Suprapubic skin (tissue), 4 donors: ENCODE measurements at places on chromosomes 1 and 21.
A peak's percentile ranks its signal among the peaks of the same experiment; 100 is the strongest.

GRCh38 chr1:27447399-27447798 lies 42.6 kb downstream of the WASF2 start:
- no peak overlapping the region for H3K27ac ChIP-seq
- H3K36me3 ChIP-seq, result peaks cover 20% of the 10 kb centered on the region
- no peak overlapping the region for H3K4me3 ChIP-seq
- peaks cover 48% of the 10 kb centered on the region for H3K4me1 ChIP-seq
- no peak for DNase-seq

DNA sequence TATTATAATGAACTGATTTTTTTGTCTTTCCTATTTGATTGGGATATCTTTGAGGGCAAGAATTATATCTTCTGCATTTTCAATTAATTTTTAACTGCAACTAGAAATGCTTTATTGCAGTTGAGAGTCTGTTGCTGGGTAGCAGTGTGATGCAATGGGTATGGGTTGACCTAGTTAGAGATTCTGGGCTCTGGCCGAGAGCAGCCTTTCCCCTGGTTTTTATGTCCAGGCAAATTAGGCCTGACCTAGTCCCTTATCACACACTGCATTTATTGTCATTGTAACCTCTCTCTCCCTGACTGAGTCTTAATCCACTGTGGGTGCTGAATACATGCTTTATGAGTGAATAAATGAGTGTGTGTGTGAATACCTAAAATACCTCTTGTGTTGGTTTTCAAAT lies 206.4 kb upstream of the PTGFR start:
- no peaks in the 10 kb centered on the region for H3K27me3 ChIP-seq
- H3K27ac ChIP-seq, result no peak overlapping the region
- no peak for DNase-seq
- no peak overlapping the region for H3K4me3 ChIP-seq
- no peaks in the 10 kb centered on the region for H3K36me3 ChIP-seq

DNA sequence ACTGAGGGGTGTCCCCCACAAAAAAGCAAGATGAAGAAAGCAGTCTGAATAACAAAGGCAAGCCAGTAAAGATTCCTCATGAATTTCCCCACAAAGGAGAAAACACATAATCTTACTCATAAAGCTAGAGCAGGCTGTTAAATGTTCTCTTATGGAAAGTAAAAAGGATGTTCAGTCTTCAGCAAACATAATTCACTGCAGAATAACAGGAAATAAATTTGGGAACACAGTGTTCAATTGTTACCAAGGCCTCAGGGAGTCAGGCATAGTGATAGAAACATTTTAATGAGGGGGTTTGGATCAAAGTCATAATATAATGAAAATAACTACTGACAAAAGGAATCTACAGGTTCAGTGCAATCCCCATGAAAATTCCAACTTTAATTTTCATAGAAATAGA lies 297.6 kb downstream of the DPYD start:
- H3K36me3 ChIP-seq, result no peaks in the 10 kb centered on the region
- peak overlapping the region; percentile 19 for H3K27ac ChIP-seq
- no peak overlapping the region for H3K4me3 ChIP-seq
- no peaks in the 10 kb centered on the region for H3K27me3 ChIP-seq

DNA sequence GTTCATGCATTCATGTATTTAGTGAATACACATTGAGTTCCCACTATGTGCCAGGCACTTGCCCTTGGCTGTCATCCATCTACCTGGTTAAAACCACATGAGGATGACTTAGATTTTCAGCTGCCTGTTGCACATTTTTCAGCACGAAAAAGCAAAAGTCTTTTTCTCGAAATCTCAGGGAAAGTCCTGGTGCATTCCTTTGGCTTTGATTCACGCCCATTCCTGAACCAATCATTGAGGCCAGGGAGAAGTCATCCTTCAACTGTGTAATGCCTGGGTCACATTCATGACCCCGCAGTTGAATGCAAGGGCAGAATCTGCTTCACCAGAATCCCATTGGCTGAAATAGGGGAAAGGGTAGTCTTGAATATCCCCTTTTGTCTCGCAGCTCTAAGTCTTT lies 84.4 kb downstream of the RNF220 start:
- peaks cover 7% of the 10 kb centered on the region for H3K4me1 ChIP-seq
- H3K27me3 ChIP-seq, result peaks cover 12% of the 10 kb centered on the region
- H3K27ac ChIP-seq, result no peak overlapping the region
- DNase-seq, result no peak

DNA sequence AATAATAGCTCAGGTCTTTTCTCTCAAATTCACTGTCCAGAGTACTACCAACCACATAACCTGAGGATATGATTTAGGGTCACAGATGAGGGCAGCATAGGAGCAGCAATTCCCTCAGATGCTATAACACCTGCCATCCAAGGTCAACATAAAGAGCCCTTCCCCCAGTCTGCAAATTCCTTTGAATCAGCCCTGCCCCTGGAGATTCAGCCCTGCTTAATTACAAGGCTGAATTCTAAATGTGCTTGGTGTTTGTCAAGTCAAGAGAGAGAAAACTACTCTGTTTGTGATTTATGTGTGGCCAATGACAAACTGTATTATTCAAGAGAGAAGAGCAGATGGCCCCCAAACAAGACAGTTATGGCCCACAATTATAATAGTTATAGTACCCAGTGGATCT lies 195.7 kb upstream of the ADGRL2 start:
- no peaks in the 10 kb centered on the region for H3K36me3 ChIP-seq
- no peak for DNase-seq
- no peaks in the 10 kb centered on the region for H3K4me1 ChIP-seq
- H3K4me3 ChIP-seq, result no peak overlapping the region
- no peak overlapping the region for H3K27ac ChIP-seq
- H3K27me3 ChIP-seq, result no peaks in the 10 kb centered on the region

GRCh38 chr1:193421487-193421886 lies 235.1 kb upstream of the B3GALT2 start:
- H3K4me1 ChIP-seq, result peaks cover 12% of the 10 kb centered on the region
- no peak overlapping the region for H3K27ac ChIP-seq
- H3K4me3 ChIP-seq, result no peak overlapping the region
- H3K27me3 ChIP-seq, result no peaks in the 10 kb centered on the region
- no peak for DNase-seq

- no peak for DNase-seq
- no peaks in the 10 kb centered on the region for H3K27me3 ChIP-seq
- peaks cover 14% of the 10 kb centered on the region for H3K4me1 ChIP-seq
- H3K27ac ChIP-seq, result no peak overlapping the region
Measured at GRCh38 chr1:30887485-30888315, 20.9 kb downstream of the SDC3 start.

- H3K27me3 ChIP-seq, result no peaks in the 10 kb centered on the region
- peak overlapping the region; percentile 80 for H3K4me3 ChIP-seq
- no peaks in the 10 kb centered on the region for H3K36me3 ChIP-seq
- H3K27ac ChIP-seq, result peak overlapping the region; percentile 95
- no peak for DNase-seq
- peaks cover 75% of the 10 kb centered on the region for H3K4me1 ChIP-seq
Measured at GRCh38 chr1:18955131-18955440, 1.4 kb downstream of the IFFO2 start.

GRCh38 chr1:100277866-100278265 lies 11.8 kb downstream of the RTCA start:
- H3K4me1 ChIP-seq, result no peaks in the 10 kb centered on the region
- H3K27me3 ChIP-seq, result no peaks in the 10 kb centered on the region
- no peak overlapping the region for H3K4me3 ChIP-seq
- H3K27ac ChIP-seq, result no peak overlapping the region

DNA sequence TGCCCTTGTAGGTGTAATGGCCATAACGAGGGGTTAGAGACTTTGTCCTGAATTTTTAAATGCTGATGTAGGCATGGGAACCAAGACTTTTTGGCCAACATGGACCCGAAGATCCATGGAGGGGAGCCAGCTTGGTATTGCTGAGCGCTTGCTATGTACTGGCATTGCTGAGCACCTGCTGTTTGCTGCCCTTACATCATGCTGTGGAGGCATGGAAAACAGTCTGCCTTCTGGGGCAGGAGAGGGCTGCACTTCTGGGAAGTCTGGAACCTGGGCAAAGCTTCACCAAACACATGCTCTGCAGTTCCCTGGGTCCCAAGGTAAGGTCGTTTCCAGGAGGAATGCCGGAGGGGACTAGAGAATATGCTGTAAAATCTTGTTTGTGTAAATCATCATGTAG lies 86.3 kb upstream of the CNIH3 start:
- H3K27me3 ChIP-seq, result no peaks in the 10 kb centered on the region
- no peak overlapping the region for H3K27ac ChIP-seq
- H3K4me3 ChIP-seq, result no peak overlapping the region

- H3K4me3 ChIP-seq, result no peak overlapping the region
- peaks cover 18% of the 10 kb centered on the region for H3K27me3 ChIP-seq
- DNase-seq, result peak; percentile 56
- H3K36me3 ChIP-seq, result no peaks in the 10 kb centered on the region
- no peaks in the 10 kb centered on the region for H3K4me1 ChIP-seq
Measured at GRCh38 chr1:4124631-4125145, 224.6 kb upstream of the C1orf174 start.

DNA sequence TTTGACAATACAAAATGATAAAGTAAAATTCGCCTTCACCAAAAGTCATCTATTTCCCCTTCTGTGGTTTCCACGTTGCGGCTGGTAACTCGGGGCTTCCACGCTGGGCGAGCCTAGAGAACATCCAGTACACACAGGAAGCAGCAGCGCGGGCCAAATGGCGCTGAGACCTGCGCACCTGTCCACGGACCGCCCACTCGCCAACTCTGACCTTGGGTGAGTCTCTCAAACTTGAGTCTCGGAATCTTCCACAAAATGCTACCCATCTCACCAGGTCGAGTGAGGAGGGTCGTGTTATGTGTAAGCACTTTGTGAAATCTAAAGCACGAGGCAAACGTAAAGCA lies 820 bp upstream of the TTF2 start:
- no peaks in the 10 kb centered on the region for H3K27me3 ChIP-seq
- H3K27ac ChIP-seq, result peak overlapping the region; percentile 85
- peak overlapping the region; percentile 89 for H3K4me3 ChIP-seq
- peak; percentile 88 for DNase-seq

DNA sequence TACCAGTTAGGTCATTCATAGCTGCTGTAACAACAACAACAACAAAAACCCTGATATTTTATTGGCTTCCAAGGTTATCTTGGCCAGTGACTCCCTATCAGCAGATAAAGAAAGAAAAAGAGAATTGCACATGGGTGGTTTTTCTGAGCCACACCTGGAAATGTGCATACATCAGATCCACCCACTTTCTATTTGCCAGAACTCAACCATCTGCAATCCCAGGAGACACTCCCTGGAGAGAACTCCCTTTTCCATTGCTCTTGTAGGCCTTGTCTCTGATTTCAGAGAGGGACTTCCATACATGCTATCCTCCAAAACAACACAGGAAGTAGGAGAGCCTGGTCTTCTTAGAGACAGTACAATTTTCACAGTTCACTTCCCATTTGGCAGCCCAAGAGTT lies 74.9 kb upstream of the ZC3H11B start:
- H3K4me3 ChIP-seq, result no peak overlapping the region
- H3K4me1 ChIP-seq, result no peaks in the 10 kb centered on the region
- H3K27ac ChIP-seq, result no peak overlapping the region
- no peak for DNase-seq
- no peaks in the 10 kb centered on the region for H3K36me3 ChIP-seq
- no peaks in the 10 kb centered on the region for H3K27me3 ChIP-seq

GRCh38 chr1:38009841-38010180 lies 2.7 kb upstream of the UTP11 start:
- no peaks in the 10 kb centered on the region for H3K36me3 ChIP-seq
- no peak overlapping the region for H3K27ac ChIP-seq
- peaks cover 37% of the 10 kb centered on the region for H3K4me1 ChIP-seq
- H3K4me3 ChIP-seq, result no peak overlapping the region

DNA sequence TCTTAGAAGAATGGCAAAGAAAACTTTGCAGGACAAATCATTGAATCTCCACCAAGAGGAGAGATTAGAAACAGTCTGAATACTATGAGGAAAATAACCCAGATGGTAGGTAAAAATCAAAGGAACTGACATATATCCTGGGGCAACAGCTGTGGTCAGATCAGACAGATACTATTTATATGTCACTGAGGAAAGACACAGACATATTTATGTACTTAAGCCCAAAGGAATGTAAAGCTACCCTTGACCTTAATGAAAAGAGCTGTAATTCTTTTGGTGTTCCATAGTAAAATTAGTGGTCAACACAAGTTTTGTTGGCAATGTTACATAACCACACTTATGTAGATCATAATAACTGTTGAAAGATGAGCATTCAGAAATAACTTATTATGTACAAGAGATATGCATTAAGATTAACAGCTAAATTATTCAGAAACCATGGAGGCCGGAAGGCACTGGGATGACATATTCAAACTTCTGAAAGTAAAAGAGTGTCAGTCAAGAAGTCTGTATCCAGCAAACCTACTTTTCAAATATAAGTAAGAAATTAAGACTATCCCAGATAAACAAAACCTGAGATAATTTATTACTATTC lies 166.1 kb upstream of the SAMSN1 start:
- no peak for DNase-seq
- no peaks in the 10 kb centered on the region for H3K4me1 ChIP-seq
- H3K36me3 ChIP-seq, result no peaks in the 10 kb centered on the region

DNA sequence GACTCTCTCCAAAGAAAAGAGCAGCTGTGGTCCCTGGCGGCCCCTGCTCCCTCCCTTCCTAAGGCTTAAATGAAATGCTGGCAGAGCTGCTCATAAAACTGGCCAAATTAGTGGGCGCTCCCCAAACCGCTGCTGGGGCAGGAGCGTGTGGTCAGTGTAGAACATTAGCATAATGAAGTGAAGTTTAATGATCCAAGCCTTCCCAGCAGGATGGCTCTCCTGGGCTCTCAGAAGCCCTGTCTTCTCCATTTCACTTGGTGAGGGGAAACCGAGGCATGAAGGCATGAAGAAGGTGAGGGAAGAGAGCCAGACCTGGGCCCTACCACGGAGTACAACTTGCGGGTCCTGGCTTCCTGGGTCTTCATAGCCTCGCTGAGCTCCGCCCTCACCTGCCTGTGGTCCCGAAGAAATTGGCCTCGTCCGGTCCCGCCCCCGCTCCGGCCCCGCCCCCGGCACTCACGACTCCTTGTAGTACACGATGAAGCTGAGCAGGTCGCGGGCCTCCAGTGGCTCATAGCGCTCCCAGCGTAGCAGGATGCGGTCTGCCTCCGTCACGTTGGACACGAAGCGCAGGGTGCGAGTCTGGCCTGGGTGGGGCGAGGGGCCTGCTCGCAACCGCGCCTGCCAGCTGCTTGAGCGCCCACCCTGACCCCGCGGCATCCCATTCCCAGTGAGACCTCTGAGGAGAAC lies 10.3 kb downstream of the INSRR start:
- H3K4me3 ChIP-seq, result no peak overlapping the region
- H3K4me1 ChIP-seq, result peaks cover 24% of the 10 kb centered on the region
- no peak overlapping the region for H3K27ac ChIP-seq
- DNase-seq, result no peak

DNA sequence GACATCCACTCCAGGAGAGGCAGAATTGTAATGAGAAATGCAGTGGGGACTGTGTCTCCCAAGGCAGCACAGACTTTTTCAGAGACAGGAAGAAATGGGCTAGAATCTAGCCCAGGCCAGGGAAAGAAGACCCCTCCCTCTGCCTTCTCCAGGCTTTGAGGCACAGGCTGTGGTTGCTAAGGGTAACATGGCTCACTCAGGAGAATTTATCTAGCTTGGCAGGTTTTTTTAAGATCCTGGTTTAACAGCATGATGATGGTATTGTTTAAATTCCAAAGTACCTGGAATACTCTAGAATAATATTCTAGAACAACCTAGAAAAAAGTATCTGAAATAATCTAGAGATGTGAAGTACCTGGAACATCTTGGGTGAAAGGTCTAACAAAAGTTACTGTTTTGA lies 125.6 kb downstream of the URB2 start:
- H3K4me1 ChIP-seq, result no peaks in the 10 kb centered on the region
- H3K4me3 ChIP-seq, result no peak overlapping the region
- H3K27me3 ChIP-seq, result no peaks in the 10 kb centered on the region

GRCh38 chr1:42320708-42321107 lies 14.3 kb downstream of the FOXJ3 start:
- DNase-seq, result no peak
- H3K4me1 ChIP-seq, result peaks cover 54% of the 10 kb centered on the region
- H3K27me3 ChIP-seq, result no peaks in the 10 kb centered on the region
- H3K4me3 ChIP-seq, result no peak overlapping the region
- no peaks in the 10 kb centered on the region for H3K36me3 ChIP-seq
